Testis (tissue), 5 donors: ENCODE measurements at places on chromosomes 1 and 21. TPM values are rescaled to one million over a fixed set of nuclear protein-coding genes. Genes with fewer than 3 reads are reported as not detected.
A peak's percentile ranks its signal among the peaks of the same experiment; 100 is the strongest.

- no peak overlapping the region for H3K4me3 ChIP-seq
- H3K27me3 ChIP-seq = no peaks in the 10 kb centered on the region
- no peaks in the 10 kb centered on the region for H3K36me3 ChIP-seq
- no peaks in the 10 kb centered on the region for H3K4me1 ChIP-seq
Observed at GRCh38 chr1:184082541-184083415, 31.2 kb downstream of the TSEN15 start.

- no peak overlapping the region for H3K4me3 ChIP-seq
- H3K4me1 ChIP-seq = peaks cover 7% of the 10 kb centered on the region
- no peak for DNase-seq
- H3K27ac ChIP-seq = no peak overlapping the region
Observed at GRCh38 chr1:119380983-119381662, 12.5 kb downstream of the HAO2 start.

Gene SPATA17
- polyA plus RNA-seq = 168 TPM

DNA sequence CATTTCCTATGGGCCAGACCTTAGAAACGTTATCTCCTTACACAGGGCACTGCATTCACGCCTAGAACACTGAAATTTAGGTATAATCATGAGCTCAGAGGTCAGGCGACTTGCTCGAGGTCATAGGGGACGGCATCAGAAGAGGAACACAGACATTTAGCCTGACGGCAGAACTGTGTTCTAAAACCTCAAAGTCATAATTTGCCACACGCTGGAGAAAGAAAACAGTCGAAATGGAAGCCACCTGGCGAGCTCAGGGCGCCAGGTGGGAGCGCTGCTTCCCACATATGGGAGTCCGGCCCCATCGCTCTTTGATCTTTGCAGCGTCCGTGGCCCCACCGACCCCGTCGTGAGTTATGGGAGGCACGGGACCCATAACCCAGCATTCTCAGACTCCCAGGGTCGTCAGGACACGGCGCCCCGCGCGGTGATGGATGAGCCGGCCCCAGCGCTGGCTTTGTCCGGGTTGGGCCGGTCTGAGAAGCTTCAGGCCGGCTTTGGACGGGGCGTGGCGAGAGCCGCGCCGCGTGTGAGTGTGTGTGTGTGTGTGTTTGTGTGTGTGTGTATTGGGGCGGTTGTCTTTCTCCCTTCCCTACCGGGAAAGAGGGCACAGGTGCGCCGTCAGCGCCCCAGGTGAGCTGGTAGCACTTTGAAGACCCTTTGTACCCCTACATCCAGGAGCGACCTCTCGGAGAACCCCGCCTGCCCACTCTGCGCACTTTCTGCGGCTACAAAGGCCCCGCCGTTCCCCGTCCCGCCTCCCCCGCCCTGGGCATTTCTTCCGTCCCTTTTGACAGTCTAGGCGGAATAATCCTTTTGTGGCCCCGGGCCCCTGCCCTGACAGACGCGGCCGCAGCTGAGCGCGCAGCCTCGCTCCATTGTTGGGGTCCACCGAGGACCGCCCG is 861 bp upstream of the DRAXIN start:
- no peak for DNase-seq
- no peaks in the 10 kb centered on the region for H3K36me3 ChIP-seq
- H3K27me3 ChIP-seq = no peaks in the 10 kb centered on the region
- no peak overlapping the region for H3K27ac ChIP-seq
- peak overlapping the region; percentile 53 for H3K4me3 ChIP-seq

Gene SEC16B
- polyA plus RNA-seq = 4.3 TPM

Gene DNTTIP2
- 17.0 TPM for polyA plus RNA-seq

Gene GFI1
- 1.3 TPM for polyA plus RNA-seq

GRCh38 chr21:16377857-16378256 is 648.1 kb downstream of the USP25 start:
- no peak for DNase-seq
- peaks cover 32% of the 10 kb centered on the region for H3K4me1 ChIP-seq
- H3K4me3 ChIP-seq = no peak overlapping the region
- no peaks in the 10 kb centered on the region for H3K36me3 ChIP-seq

- no peaks in the 10 kb centered on the region for H3K36me3 ChIP-seq
- no peak overlapping the region for H3K27ac ChIP-seq
- no peak overlapping the region for H3K4me3 ChIP-seq
- H3K27me3 ChIP-seq = no peaks in the 10 kb centered on the region
Observed at GRCh38 chr1:20248971-20249612, 41.6 kb upstream of the VWA5B1 start.

GRCh38 chr1:35657851-35658250 is 16.5 kb upstream of the PSMB2 start:
- no peaks in the 10 kb centered on the region for H3K36me3 ChIP-seq
- no peak for DNase-seq
- H3K4me1 ChIP-seq = no peaks in the 10 kb centered on the region
- no peaks in the 10 kb centered on the region for H3K27me3 ChIP-seq

DNA sequence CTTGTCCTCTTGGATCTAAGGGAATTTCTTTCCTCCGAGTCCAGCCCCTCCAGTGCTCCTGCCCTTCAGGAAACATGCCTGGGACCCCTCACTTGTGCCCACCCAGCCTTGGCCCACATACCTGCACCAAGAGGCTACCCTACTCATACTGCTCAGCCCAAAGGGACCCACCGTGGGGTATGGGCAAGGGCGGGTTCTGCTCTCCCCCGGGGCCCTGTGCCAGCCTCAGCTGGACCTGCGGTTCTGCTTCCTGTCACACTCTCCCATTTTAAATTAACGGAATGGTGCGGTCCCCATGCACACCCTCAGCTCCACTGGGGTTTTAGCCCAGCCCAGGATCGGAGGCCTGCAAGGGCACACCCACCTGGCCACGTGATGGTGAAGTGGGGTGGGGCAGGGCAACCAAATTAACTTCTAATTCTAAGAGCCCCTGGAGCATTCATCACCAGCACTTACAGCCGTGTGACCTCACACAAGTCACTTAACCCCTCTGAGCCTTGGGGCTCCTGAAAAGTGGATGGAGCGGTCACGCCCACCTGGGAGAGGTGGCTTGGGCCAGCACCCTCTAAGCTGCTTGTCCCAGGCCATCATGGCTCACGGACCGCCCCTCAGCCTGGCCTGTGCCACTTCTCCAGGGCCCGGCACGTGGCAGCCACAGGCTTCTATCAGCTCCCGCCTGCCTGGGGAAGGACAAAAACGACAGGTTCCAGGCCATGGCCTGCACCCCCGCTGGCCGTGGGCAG is 28.3 kb downstream of the TP73 start:
- no peaks in the 10 kb centered on the region for H3K36me3 ChIP-seq
- H3K4me3 ChIP-seq = no peak overlapping the region
- no peak for DNase-seq

Gene ABCD3
- 27.0 TPM for polyA plus RNA-seq
